Kidney epithelial cell (primary cell): ENCODE measurements at places on chromosomes 11 and 22. TPM values are rescaled to one million over a fixed set of nuclear protein-coding genes. Genes with fewer than 3 reads are reported as not detected.

DNA sequence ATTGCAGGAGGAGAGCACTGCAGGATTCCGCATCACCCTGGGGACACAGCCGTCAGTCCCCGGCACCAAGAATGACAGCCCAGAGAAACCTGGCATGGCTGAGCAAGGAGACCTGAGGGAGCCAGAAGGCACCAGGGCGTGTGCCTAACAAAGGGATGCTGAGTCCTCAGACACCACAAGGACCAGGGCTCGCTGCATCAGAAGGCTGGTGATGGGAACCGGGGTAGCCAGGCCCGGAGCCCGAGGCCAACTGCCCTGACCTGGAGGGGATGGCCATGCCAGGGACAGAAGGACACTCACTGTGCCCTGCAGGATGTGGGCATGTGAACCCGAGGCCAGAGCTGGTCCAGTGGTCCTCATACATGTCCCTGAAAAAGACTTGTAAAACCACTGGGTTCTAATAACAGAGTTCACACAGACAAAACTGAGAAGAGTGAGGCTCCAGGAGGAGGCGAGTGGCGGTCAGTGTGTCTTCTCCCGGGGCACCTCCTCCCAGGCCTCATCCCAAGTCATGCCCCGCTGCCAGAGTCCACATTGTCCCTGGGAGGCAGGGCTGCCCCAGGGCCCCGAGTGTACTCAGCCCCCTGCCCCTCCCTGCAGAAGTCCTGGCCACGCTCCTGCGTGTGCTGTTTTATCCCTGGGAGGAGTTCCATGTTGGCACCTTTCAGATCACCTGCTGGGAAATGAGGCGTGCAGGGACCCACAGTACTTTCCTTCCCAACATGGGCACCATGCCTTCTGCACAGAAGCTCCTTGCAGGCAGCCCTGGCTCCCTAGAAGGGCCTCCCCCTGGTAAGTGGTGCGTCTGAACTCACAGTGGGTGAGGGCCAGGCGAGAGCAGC, 42.5 kb downstream of the TBX1 start:
- no peak for DNase-seq

The SELENOO gene
- 12.0 and 14.8 TPM in 2 replicates for total RNA-seq

DNA sequence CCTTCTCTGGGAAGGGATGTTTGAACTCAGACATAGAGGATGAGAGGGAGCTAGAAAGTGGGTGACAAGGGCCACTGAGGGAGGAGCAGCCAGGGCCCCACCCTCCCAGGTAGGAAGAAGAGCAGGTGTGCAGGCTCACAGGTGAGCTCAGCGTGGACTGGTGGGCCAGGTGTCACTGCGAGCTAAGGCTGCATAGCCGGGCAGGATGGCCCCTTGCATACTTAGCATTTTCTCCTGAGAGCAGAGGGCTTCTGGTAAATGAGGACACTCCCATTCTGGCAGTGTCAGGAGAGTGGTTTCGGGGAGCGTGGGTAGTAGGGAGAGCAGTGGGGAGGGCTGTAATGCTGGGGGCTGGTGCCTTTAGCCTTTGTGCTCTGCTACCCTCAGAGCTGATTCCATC, 843.4 kb downstream of the TBC1D22A start:
- DNase-seq, result no peak

DNA sequence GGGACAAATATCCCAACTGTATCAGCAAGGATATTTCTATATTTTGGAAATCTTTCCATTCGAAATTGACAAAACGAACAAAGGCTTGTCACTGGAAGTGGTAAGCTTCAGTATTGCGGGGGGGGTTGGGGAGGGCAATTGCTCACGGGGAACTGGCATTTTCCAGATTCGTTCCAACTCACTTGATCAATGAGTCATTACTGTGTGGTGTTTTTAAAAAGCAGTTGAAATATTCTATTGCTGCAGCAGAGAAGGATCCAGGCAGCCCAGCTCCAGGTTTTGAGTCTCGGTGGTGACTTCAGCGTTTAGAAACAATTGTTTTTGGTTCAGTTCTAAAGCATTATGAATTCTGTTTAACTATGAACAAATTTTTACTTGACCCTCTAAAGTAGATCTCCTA, 33.8 kb upstream of the FBLN1 start:
- peak; percentile 25 for DNase-seq

- DNase-seq, result peak; percentile 38
Observed at GRCh38 chr22:43901976-43902643, 10.3 kb upstream of the PNPLA5 start.

DNA sequence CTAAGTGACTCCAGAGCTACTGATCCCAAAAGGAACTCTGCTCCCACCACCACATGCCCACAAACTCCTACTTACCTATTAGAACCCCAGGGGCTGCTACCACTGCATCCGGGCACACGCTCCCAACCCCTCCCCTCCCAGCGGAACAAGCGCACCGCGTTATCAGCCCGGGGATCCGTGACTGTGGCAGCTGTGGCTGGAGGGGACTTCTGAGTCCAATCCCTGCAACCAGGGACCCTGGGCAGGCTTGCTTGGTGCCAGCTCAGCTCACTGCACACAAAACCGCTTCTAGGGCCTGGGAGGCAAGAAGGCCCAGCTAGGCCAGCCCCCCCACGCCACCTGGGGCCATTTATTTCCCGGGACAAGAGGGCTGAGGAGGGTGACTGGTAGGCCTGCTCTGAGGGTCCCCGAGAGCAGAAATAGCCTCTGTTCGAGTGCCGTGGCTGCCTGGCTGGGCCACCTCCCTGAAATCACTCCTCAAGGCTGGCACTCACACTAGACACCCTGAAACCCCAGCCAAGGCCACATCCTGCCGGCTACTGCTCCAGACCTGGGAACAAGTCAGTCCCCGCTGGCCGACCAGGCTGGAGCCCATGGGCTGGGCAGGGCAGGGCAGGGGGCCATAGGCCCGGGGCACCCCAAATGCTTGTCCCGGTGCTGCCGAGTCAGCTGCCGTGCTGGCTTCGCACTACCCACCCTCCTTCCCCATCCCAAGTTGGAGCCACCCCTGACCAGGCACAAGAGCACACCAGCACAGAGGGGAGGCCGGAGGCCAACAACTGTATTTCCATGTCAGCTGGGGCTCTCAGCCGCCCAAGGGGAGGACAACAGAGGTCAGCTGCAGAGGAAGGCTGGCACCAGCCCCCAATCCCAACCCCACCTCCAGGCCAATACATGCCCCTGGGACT, 1.9 kb upstream of the IFITM10 start:
- DNase-seq, result no peak

DNA sequence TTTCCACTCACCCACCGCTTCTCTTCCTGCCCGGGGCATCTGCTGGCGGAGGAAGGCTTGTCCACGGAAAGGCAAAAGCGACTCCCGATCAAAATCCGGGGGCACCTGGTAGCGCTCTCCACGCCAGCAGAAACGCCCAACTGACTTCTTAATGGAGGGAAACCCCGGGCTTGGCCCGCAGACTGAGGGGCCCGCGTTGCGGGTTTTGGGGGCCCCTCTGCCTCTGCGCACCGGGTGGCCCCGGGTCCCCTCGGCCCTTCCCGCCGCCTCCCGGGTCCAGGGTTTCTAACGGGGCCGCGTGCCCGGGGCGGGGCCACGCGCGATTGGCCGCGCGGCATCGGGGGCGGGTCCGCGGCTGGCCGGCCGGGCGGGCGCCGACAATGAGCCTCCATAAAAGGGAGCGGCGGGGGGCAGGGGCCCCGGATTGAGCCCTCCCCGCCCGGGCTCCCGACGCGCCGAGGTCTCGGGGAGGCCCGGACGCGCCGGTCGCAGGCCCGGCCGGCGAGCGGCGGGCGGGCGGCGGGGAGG, at the start of gene SPINDOC:
SPINDOC (plus strand) TSS at position 422 of the 528 bp plus-strand sequence. CDS start 231 bp downstream, outside the sequence.
- DNase-seq, result no peak

The FAM181B gene
- total RNA-seq, result 0.38 and 0.48 TPM in 2 replicates

- DNase-seq, result no peak
Observed at GRCh38 chr11:77828926-77829325, 8.0 kb downstream of the AAMDC start.

DNA sequence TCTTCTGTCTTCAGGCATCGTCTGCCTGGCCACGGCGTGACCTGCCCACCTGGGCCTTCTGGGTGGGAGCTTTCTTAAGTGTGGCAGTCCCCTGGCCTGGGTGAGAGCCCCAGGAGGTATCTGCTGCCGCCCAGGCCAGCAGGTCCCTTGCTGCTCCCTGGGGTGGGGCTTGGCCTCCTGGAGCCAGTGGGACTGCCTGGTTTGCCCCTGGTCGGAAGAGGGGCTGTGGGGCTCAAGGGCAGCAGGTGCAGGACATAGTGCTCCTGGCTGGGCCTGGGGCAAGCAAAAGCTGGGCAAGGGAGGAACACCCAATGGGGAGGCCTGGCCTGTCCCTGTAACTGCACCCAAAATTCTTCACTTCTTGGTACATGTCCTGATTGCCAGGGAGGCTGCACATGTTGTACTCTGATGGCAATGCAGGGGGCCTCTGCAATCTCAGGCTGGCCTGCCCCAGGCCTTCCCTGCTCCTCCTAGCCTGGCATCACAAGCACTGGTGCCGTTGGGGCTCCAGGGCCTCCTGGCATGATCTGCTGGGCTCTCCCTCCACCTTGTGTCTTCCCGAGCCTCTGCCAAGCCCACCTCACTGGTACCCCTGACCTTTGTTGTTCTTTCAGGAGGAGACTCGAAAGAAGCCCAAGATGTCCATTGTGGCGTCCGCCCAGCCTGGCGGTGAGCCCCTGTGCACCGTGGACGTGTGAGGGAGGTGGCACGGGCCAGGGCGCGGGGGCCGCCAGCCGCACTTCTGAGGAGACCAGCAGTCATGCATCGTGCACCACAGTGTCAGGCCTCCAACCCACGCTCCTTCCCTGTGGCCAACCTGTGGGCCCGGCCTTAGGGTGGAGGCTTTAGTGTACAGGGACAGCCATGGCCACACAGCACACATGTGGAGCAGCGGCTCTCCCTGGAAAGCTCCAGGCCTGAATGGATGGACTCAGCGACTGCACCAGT, 6.2 kb upstream of the RANBP1 start:
- no peak for DNase-seq

DNA sequence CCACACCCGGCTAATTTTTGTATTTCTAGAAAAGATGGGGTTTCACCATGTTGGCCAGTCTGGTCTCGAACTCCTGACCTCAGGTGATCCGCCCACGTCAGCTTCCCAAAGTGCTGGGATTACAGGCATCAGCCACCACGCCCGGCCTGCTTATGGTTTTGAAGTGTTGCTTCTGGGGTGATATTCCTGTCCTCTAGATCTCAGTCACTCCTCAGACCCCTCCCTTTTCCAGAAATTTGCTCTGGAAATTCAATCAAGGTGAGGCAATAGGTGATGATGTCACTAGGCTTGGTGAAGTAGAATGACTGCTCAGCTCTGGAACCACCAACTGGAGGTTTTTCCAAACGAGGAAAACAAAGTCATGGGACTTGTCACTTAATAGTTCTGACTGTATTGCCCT, 36.6 kb upstream of the CREB3L1 start:
- DNase-seq, result no peak

- no peak for DNase-seq
Observed at GRCh38 chr11:19817870-19818269, 105.2 kb downstream of the NAV2 start.

DNA sequence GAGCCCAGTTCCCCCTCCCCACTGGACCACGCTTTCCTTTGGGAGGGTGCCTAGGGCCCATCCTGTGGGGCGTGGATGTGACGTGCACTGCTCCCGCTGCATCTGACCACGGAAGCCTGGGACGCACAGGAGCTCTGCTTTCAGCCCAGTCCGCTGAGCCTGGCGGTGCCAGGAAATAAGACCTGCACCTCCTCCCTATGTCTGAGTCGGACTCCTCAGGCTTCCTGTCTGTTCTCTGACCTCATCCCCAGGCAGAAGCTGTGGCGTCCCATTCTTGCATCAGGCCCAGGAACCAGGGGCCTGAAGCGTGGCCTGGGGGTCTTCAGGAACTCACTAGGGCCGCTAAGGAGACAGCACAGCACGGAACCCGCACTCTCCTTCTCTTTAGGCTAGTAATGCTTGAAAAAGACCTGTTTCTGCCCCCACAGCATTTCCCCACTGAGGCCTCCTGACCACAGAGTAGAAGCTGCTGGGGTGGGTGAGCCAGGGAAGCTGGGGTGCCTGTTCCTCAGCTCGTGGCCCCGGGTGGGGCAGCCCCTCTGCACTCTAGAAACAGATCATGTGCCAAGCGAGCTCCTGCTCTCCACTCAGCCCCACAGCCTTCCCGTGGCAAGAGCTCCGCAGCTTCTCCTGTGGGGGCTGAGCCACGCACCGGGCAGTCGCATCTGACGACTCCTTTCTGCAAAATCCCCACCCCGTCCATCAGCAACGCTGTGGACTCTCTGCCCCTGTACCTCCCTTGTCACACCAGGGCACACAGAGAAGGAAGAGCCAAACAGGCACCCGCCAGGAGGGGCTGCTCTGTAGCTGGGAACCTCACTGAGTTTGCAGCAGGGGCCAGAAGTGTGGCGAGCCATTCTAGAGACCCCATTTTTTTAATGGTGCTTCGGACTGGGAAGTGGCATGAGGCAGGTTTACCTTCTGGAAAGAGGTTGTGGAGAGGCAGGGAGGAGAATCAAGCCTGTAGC, 22.6 kb downstream of the MOV10L1 start:
- DNase-seq, result peak; percentile 23

GRCh38 chr11:12318791-12319438, 58.5 kb upstream of the PARVA start:
- DNase-seq, result no peak

The MRGPRG gene
- total RNA-seq, result not detected in 2 replicates

The ZFTA gene
- total RNA-seq, result 25.1 and 59.3 TPM in 2 replicates

DNA sequence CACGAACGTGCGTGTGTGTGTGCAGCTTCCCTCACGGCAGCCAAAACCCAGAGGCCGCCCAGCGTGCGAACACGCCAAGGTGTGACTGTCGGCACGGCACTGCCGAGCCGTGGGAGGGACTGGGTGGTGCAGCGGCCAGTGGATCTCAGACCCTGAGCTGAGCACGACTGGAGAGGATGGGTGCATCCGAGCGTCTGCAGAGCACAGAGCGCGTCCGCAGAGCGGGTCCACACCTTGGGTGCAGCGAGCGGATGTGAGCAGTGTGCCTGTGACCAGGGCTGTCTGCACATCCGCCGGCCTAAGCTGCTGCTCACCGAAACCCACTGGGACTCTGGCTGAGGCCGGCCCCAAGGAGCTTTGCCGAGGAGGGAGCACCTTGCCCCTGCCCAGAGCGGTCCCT, 22.7 kb downstream of the PTDSS2 start:
- DNase-seq, result no peak
